ENCODE measurements at places on chromosomes 3 and 15.
A peak's percentile ranks its signal among the peaks of the same experiment; 100 is the strongest.

DNA sequence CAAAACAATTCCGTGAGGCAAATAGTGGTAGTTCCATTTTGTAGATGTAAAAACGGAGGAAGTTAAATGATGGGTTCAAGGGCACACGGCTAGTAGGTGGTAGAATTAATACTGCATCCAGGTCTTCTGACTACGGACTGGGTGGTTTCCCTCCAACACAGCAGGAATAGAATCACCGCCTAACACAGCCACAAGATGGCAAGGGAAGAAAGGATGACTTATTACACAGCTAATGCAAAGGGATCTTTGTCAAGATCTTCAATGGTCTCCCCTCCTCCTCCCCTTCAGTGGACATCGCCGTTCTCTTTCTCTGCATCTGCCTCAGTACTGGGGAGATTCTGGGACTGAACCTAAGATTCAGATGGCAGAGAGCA is 524 bp upstream of the TOPBP1 start:
- no peak for DNase-seq

DNA sequence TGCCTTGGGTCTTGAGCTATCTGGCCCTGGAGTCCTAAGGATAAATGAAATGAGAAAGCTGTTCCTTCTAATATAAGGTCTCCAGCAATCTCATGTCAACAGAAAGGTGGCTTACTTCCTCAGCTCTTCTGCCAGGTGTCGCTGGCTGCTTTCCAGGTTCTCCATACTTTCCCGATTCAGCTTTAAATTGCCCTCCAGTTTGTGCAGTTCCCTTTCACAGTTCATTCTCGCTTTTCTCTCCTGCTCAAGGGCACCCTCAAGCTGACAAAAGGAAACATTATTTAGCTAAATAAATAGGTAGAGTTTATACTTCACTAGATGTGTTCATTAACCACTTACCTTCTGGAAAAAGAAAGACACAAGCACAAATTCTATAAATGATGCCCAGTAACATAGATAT is 73.0 kb downstream of the MYH15 start:
- peak; percentile 55 for DNase-seq

GRCh38 chr15:74610302-74610951 is 5.2 kb upstream of the CLK3 start:
- no peak for DNase-seq

GRCh38 chr15:42143866-42144625 is 12.4 kb downstream of the PLA2G4F start:
- DNase-seq, result no peak

DNA sequence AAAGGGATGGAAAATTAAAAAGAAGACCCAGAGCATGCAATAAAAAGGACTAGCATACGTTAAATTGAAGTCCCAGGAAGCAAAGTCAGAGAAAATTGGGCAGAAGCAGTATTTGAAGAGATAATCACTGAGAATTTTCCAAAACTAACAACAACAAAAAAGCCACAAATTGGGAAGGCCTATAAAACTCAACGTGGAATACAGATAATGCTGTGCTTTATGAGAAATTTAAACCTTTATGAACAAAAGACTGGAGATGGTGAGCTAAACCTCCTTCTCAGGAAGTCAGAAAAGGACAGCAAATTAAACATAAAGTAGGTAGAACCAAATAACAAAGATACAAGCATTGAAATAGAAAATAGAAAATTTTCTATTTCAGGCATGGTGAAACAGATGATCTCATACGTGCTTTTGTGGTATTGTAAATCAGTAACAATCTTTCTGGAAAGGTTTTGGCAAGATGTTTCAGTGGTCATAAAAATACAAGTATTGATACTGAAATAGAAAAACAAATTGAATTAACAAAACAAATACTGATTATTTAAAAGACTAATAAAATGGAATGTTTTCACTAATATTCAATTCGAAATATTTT is 55.6 kb downstream of the LYSMD4 start:
- no peak for DNase-seq

DNA sequence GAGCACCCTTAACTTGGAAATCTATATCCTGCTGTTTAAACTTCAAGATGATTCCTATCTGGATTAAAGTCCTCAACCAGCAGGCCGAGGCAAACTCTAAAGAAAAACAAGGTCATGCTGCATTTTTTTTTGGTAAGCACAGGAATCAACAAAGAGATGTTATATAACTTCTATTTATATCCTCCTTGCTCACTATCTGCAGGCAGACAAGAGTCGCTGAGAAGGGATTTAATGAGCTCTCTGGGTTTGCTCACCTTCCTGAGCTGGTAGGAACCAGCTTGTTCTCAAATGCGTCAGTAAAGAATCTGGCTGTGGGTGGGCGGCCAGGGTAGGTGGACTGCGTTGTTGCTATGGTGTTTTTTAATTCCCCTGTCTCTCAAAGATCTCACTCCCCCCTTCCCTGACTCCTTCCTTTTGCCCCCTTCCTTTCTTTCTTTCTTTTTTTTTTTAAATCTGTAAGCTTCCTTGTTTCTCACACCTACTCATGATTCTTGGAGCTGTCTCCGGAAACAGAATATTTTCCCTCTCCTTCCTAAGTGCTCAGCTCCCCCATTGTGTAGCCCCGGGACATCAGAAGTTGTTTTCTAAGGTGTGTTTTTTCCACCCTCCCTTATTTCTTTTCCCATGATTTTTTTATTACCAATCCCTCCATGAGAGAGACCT is 228.8 kb upstream of the BHLHE40 start:
- DNase-seq, result no peak

DNA sequence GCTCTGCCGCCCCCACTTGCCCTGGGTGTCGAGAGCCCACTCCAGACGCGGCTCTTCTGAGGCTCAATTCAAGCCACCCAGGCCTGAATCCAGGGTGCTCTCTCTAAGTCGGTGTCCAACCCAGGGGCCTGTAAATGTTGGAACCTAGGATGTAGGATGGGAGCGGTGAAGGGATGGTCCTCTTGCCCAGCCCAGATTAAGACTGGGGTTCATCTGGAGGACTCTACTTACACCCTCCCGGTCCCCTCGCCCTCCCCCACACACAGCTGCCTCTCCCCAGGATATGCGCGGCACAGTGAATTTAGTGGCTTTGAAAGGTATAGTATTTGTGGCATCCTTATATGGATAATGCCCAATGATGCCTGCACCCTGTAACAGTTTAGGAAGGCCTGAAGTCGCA is 822 bp upstream of the FBN1 start:
- no peak for DNase-seq

GRCh38 chr3:131072099-131072559 is 45.5 kb downstream of the NEK11 start:
- DNase-seq, result no peak

GRCh38 chr15:64828985-64829384 is 3.5 kb upstream of the PIF1 start:
- no peak for DNase-seq

GRCh38 chr15:96252148-96252547 is 78.4 kb upstream of the NR2F2 start:
- no peak for DNase-seq

DNA sequence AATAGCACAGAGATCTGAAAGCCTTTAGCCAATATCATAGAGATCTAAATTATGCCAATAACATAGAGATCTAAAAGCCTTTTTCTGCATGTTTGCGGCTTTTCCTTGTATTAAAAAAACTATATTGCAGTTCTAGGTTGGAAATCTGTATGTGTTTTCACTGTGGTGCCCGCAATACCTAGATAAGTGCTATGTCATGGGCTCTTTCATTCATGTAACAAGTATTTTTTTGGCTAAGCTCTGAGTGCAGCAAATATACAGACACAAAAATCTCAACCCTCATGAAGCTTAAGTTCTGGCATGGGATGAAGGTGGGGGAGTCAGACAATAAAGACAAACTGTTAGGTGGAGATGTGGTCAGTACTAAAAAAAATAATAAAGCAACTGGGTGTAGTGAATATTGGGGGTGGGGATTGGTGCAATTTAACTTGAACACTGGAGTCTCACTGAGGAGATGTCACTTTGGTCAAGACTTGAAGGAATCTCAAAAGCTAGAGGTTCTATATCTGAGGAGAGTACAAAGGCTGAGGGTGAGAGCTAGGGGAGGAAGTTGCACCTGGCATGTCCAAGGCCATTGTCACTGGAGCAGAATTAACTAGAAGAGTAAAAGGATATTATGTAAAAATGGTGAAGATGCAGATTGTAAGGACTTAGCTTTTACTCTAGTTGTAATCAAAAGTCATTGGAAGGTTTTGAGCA is 973 bp downstream of the BUB1B start:
- DNase-seq, result no peak

DNA sequence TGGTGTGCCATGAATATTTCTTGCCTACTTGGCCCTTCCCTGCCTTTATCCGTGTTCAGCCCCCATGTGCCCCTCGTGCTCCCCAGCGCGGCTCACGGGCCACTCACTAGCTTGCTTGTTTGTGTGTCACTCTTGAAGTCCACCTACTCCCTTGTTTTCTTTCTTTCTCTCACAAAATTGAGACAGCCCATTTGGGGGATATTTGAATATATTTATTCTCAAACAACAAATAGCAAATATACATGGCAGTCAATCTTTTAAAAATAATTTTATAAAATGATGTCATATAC is 82.2 kb downstream of the PLXNA1 start:
- DNase-seq, result no peak

DNA sequence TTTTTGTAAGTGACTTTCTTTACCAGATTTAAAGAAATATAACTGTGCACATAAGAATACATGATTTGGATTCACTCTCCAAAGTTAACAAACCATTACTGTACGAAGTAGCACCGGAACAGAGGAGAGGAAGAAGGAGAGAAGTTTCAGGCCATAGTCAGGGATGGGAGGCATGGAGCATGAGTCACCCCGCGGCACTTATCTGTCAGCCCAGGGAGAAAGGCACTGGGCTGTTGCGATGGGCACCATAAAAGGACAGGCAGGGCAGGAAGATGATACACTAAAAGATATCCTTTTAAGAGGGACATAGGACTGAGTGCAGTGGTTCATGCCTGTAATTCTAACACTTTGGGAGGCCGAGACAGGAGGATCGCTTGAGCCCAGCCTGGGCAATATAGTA is 37.0 kb downstream of the TTC23 start:
- no peak for DNase-seq

GRCh38 chr3:24683090-24683489 is 188.4 kb upstream of the THRB start:
- DNase-seq, result no peak

GRCh38 chr3:170753421-170754310 is 116.3 kb downstream of the RPL22L1 start:
- DNase-seq, result no peak

DNA sequence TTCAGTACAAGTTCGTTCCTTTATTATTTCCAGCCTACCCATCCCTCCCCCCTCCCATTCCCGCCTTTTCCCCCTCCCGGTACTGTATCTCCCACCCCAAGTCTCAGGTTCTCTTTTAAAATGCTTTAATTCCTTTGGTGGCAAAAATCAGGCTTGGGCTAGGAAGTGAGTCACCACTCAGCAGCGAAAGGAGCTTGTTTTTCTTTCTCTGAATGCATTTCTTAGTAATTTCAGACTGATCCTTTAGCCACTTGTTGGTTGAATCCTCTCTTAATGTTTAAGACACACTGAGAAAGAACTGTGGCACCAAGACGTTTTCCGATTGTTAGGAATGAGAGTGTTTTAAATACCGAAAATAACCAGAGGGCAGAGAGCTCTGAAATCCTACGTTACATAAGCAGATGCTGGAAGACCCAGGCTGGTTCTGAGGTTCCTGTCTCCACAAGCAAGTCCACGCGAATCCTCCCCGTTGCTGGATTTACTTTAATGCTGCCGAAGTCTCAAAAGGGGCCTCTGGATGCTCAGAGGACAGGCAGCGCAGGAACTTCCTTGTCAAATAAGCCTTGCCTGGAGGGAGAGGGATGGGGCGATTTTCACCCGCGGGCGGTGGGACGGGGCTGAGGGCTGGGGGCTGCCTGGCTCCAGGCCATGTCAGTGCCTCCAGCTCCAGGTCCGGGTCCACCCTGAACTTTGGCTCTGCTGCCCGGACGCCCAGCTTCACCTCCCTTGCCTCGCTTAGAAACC is 854 bp upstream of the COL8A1 start:
- no peak for DNase-seq

DNA sequence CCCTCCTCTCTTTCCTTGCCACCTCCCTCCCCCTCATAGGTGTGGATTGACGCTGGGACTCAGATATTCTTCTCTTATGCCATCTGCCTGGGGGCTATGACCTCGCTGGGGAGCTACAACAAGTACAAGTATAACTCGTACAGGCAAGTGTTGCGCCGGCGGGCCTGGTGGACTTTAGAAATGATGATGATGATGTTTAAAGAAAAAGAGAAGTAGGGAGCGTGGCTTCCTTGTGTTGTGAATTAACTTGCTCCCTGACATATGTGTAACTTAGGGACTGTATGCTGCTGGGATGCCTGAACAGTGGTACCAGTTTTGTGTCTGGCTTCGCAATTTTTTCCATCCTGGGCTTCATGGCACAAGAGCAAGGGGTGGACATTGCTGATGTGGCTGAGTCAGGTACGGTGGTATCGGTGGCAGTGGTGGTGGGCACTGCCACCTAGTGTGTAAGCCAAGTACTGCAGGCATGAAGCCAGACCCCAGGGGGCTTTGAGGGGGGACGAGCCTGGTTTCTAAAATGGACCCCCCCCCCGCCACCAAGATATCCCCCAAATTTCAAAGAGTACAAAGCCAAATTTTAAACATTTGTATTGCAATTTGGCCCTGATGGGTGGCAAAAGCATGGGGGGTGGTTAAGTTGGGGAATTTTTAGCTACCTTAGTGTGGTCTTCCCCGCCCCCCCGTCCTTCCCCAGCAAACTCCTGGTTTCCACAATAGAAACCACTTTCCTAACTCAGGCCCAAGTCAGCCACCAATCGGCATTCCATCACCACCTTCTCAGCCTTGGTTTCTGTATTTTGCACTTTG is 65.6 kb downstream of the SLC6A6 start:
- no peak for DNase-seq

- DNase-seq, result no peak
Observed at GRCh38 chr15:34664418-34664817, 81.0 kb upstream of the GOLGA8B start.

- DNase-seq, result no peak
Observed at GRCh38 chr3:183244981-183245476, 8.0 kb upstream of the B3GNT5 start.

DNA sequence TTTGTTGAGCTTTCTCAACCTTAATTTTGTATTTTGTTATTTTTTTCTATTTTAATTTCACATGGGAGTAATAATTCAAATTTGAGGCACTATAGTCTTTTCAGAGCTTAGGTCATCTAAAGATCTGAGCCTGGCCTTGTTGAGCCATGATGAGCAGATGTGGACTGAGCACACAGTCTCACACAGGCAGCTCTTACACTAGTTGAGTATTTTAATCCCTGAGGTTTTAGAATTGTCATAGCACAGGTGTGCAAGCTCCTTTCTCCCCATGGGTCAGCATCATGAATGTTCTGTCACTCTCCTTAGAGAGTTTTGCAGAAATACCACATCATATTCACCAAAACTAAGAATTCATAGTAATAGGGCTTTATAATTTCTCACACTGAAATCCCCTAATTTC is 4.9 kb downstream of the ZBTB38 start:
- DNase-seq, result no peak

Data from NCI-H1436 treated with DMSO at 0.1 percent for 48 hours (cell line).